ENCODE measurements at places on chromosomes 13 and 19.

DNA sequence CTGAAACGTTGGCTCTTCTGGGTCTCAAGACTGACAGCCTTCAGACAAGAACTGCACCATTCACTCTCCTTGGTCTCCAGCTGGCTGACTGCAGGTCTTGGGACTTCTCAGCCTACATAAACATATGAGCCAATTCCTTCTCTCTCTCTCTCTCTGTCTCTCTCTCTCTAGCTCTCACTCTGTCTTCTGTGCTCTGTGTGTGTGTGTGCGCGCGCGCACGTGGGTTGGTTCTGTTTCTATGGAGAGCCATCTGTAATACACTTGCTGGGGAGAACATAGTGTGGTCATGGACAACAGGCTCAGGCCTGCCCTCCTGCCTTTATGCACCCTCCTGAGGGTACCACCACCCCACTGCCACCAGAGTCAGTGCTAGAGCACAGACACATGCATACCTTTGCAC, 13.7 kb upstream of the SERPINE3 start:
- DNase-seq, result no peak

GRCh38 chr13:99689955-99690354, 188.7 kb downstream of the TM9SF2 start:
- peak; percentile 77 for DNase-seq

- DNase-seq, result no peak
Observed at GRCh38 chr13:114152831-114153371, 20.5 kb upstream of the RASA3 start.

DNA sequence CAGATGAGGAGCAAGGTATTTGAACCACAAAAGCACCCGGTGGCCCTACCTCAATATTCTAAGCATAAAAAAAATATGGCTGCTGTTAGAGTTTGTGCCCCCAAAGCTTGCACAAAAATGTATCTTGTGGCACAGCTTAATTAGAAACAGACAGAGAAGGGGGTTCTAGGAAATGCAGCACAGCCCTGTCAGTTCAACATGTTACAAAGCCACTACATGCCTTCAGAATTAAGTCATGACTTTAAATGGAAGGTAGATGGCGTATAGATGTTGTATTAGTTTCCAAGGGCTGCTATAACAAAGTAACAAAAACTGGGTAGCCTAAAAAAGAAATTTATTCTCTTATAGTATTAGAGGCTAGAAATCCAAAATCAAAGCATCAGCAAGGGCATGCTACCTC, 703.8 kb downstream of the DIAPH3 start:
- DNase-seq, result no peak

DNA sequence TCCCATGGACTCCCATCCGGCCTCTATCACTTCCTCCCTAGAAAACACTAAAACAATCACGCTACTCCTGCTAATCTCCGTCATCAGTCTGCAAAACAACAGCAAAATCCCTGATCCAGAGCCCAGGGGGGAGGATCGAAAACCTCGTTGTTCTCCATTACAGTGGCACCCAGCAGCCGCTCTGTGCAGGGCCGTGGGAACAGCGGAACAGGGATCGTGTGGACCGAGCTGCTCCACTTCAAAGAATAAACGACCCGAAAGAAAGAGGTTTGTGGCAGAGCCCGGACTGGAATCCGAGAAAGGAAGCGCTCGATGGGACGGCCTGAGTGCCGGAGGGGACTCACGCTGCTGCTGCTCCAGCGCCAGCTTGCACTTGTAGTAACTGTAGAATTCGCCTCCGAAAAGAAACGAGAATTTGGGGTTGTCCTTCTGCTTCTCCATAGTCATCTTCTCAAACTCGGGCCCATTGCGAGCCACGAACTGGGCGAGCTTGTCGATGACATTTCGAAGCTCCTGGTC, 652 bp downstream of the CHERP start:
- DNase-seq, result peak; percentile 48

DNA sequence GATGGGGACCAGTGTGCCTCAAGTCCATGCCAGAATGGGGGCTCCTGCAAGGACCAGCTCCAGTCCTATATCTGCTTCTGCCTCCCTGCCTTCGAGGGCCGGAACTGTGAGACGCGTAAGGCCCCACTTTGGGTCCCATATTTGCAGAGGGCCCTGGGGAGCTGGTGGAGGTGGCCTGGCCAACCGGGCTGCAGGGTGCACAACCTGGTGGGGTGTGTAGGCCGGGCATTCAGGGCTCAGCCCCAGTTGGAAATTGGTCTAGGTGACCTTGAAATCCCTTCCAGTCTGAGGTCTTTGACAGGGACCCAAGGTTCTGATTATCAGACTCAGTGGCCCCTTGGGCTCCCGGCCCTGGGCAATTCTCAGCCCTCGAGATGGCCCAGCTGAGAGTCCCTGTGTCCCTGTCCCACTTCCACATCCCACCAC, 8.3 kb downstream of the F7 start:
- no peak for DNase-seq

GRCh38 chr13:87138866-87139265, 532.3 kb upstream of the SLITRK5 start:
- no peak for DNase-seq

DNA sequence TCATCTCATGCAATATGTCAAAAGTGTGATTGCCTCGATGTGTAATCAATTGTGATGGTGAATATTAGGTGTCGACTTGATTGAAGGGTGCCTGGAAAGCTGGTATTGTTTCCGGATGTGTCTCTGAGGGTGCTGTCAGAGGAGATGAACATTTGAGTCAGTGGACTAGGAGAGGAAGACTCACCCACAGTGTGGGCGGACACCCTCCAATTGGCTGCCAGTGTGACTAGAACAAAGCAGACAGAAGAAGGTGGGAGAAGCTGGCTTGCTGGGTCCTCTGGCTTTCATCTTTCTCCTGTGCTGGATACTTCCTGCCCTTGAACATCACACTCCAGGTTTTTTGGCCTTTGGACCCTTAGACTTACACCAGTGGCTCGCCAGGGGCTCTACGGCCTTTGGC, 15.5 kb upstream of the CABP5 start:
- DNase-seq, result no peak

DNA sequence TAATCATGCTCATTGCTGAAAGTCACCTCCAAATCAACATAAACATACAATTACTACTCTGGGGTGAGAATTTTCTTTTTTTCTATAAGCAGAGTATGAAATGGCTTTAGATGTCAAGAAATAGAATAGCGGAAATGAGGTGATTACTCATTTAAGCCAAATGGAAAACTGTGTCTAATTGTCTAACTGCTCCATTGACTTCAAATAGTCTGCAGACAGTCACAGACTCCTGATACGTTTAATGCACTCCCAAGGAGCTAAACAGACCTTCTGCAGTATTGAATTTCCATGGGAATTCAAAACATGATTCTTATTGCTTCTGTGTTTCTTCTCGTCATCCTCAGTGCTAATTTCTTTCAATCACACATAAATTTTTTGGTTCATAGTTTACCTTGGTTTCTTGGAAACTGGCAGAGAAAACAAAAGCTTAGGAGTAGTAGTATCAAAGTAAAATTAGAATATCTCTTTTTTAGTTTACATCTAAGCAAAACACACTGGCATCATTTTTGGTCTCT, 865.2 kb upstream of the SLC10A2 start:
- DNase-seq, result no peak

- DNase-seq, result peak; percentile 21
Observed at GRCh38 chr13:36526897-36527296, 94.6 kb downstream of the CCNA1 start.

GRCh38 chr13:91946498-91947070, 548.2 kb downstream of the GPC5 start:
- DNase-seq, result peak; percentile 78

- DNase-seq, result peak; percentile 78
Observed at GRCh38 chr19:38852231-38853044, 2.7 kb upstream of the HNRNPL start.

GRCh38 chr13:29763436-29764180, 86.8 kb downstream of the UBL3 start:
- DNase-seq, result no peak

- DNase-seq, result no peak
Observed at GRCh38 chr13:98473788-98474144, 103.1 kb downstream of the STK24 start.

DNA sequence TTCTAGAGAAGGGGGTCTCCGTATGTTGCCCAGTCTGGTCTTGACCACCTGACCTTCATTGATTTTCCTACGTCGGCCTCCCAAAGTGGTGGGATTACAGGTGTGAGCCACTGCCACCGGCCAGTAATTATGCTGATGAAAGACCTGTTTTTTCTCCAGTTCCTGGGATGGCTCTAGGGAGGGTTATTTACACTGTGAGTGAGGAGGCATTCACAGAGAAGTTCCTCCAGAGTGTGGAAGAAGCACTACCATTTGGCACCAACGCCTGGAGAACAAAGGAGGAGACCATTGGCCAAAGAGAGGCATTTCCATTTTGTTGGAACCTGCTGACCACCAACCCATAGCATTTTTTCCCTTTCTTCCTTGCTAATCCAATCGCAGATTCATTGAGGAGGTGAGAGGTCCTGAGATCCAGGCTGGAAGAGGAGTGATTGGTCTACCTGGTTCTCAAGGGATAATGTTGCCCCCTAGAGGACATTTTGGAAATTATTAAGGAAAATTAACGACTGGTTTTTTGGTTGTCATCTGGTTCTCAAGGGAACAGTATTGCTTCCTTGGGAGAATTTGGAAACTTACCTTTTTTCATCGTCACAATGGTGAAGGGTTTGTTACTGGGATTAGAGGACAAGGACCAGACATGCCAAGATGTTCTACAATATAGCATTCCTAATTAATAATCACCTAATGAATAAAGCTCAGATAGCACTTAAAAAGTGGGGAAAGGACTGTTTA, 5.5 kb upstream of the SAE1 start:
- DNase-seq, result peak; percentile 96

GRCh38 chr13:27830010-27830409, 37.7 kb downstream of the GSX1 start:
- peak; percentile 80 for DNase-seq

GRCh38 chr19:13225973-13226865, 76.0 kb downstream of the IER2 start:
- no peak for DNase-seq

DNA sequence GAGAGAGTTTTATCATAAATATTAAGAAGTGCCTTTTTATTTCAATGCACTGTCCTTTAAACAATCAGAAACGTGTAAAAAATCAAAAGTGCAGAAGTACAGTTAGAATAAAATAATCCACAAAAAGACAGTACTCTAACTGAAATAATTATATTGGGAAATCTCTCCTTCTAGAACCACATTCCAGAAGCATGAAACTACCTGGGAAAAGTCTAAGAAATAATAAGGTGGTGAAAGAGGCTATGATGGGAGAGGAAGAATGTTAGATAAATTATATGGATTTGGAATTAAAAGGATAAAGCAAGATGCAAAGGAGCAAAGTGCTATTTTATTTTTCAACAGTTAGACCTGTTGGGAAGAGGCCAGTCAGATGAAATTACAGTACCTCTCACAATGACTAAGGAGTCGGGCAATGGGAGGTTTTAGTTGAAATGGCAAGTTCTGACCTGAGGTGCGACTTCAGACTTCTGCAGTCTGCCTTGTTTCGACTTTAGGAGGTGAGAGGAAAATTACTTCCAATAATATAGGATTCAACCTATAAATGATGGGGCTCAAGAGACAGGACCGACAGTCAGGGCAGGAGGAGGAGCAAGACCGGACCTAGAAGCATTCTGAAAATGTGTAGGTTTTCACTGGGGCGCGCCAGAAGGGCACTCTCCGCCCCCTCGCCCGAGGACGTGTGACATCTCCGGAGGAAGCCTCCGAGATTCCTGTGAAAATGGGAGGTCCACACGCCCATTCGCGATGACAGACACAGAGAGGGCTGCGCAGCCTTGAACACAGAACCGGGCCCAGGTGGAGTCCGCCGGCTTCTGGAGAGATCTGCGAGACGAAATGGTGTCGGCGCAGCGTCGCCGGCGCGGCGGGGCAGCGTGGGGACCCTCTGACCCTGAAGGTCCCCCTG, 717 bp downstream of the SPRYD7 start:
- DNase-seq, result peak; percentile 68

DNA sequence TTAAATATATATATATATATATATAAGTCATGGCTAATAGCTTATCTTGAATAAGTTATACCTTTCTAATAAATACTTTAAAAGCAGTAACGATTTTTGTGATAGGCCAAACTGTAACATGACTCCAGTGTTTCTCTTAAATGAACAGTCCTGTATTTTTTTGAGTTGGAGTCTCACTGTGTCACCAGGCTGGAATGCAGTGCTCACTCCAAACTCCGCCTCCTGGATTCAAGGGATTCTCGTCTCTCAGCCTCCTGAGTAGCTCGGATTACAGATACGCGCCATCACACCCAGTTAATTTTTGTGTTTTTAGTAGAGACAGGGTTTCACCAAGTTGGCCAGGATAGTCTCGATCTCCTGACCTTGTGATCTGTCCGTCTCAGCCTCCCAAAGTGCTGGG, 814.2 kb upstream of the SLITRK5 start:
- peak; percentile 46 for DNase-seq
